Tongue (tissue), 3 donors: ENCODE measurements at places on chromosomes 12 and 14.

- DNase-seq, result no peak
These were observed 38.6 kb upstream of the GNG2 start for GRCh38 chr14:51821822-51822221.

- peak; percentile 45 for DNase-seq
These were observed 3.3 kb downstream of the DCN start for GRCh38 chr12:91179315-91179714.

DNA sequence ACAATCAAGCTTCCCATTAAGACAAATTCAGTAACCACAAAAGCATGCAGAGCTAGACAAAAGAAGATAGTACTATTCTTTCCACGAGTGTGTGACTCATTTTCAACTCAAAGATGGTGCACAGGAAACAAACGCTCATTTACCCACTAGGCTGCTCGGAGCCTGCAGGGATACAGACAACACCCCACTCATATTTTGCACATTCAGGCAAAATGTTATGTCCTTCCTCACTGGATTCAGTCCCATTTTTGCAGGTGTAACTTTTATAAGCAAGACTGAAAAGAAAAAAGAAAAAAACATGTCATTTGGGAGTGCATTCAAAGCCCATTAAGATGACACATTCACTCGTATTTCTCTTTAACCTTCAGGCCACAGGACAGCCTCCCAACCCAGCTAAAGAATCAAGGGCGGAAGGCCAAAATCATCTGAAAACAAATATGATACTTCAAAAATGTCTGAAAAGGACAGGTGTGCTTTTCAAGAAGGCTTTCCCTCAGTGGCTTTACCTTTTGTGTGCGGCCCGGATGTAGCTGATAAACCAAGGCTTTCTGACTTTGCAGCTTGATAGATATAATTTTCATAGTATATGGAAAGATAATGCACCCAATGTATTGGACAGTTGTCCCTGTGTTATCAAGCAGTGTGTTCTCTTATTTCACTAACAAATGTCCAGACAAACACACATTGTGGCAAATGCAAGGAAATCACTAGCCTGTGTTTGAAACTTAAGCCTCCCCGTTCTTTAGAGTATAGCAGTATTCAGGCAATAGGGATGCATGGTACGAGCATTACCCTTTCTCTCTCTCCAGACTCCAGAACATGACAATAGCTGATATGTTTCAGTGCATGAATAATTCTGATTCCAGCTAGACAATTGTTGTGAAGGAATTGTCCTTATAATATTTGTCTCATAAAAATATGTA is 147.8 kb upstream of the KRR1 start:
- peak; percentile 53 for DNase-seq

DNA sequence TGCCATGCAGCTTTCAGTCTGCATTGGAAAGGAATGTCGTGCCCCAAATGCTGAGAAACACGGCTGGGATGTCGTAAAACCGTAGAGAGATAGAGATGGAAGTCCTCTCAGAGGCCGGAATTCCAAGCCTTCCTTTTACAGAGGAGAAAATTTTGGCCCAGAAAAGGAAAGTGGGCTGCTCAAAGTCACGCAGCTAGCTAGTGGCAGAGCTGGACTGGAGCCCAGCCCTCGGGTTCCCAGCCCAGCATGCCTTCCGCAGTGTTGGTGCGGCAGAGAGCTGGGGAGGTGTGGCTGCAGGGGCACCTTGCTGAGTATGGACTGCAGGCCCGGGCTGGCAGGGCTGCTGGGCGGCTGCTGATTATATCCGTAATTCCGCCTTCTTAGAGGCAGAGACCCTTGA is 50.3 kb downstream of the KCNA1 start:
- DNase-seq, result no peak

GRCh38 chr12:52628111-52628507 is 9.8 kb upstream of the KRT73 start:
- DNase-seq, result no peak

GRCh38 chr12:40971911-40972310 is 216.2 kb upstream of the PDZRN4 start:
- DNase-seq, result no peak

GRCh38 chr12:58465418-58465817 is 454.9 kb downstream of the LRIG3 start:
- no peak for DNase-seq

GRCh38 chr12:76518699-76519098 is 40.9 kb downstream of the OSBPL8 start:
- no peak for DNase-seq

- DNase-seq, result no peak
These were observed 1278.1 kb downstream of the AACS start for GRCh38 chr12:126343321-126343720.

GRCh38 chr12:51377099-51377984 is 13.9 kb downstream of the GALNT6 start:
- DNase-seq, result peak; percentile 63

- no peak for DNase-seq
These were observed 9.5 kb upstream of the RERG start for GRCh38 chr12:15230751-15231150.

DNA sequence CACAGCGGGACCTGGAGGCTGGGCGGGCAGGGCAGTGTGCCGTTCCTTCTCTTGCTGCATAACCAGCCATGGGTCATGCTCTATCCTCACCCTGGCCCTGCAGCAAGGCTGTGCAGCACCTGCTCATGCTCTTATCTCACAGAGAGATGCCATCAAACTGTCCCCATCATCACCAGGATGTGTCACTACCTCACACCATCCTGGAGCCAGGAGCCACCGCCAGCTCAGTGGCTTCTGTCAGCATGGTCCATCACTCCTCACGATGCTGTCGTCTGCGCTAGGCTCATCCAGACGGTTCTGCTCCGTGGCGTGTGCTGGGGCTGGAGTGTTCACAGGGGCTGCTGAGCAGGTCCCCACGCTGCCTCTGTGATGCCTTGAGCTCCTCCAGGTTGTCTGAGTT is 77.2 kb upstream of the DYNC1H1 start:
- no peak for DNase-seq
